ENCODE measurements at places on chromosomes 12 and 14.

DNA sequence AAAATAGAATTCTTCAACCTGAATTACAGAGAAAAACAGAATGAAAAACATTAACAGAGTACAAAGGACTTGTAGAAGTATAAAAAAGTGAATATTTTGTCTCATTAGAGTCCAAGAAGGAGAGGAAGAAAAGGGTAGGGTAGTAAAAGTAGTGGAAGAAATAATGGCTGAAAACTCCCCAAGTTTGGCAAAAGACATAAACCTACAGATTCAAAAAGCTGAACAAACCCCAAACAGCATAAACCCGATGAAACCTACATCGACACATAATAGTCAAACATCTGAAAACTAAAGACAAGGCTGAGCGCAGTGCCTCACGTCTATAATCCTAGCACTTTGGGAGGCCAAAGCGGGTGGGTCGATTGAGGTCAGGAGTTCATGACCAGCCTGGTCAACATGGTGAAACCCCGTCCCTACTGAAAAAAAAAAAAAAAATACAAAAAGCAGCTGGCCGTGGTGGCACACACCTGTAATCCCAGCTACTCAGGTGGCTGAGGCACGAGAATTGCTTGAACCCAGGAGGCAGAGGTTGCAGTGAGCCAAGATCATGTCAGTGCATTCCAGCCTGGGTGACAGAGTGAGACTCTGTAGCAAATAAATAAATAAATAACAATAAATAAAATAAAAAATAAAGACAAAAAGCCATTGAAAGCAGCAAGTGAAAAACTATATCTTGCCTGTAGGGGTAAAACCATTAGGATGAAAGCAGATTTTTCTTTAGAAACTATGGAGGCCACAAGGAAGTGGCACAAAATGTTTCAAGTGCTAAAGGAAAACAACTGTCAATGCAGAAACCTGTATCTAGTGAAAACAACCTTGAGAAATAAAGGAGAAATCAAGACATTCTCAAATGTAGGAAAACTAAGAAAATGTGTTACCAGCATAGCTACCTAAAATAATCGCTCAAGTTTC, 11.4 kb downstream of the TIMM9 start:
- no peak for DNase-seq

DNA sequence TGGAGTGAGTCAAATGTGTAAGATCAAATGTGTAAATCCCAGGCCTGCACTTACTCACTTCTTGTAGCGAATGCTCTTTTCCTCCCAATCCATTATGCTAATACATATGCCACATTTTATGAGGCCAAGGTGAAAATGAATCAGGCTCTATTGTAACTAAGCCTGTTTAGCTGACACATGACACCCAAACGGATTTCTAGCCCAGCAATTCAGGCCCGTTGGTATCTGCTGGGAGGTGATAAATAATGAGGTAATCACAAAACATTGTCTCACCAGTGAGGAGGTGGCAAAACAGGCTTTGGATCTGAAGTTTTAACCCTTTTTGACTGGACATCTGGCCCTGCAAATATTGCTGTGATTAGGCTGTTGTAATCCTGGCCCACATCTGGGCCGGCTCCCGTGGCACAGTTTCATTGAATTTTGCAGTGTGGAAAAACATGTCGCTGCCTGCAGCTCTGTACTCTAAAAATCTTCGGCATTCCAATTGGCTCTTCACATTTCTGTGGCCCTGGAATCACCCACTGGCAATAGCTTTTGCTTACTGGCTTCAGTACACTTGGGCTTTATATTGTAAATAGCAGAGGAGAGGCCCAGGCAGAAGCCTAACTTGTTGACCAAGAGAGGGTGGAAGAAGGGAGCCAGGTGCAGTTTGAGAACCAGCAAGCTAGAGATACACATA, 106.1 kb downstream of the PAX9 start:
- DNase-seq: no peak

DNA sequence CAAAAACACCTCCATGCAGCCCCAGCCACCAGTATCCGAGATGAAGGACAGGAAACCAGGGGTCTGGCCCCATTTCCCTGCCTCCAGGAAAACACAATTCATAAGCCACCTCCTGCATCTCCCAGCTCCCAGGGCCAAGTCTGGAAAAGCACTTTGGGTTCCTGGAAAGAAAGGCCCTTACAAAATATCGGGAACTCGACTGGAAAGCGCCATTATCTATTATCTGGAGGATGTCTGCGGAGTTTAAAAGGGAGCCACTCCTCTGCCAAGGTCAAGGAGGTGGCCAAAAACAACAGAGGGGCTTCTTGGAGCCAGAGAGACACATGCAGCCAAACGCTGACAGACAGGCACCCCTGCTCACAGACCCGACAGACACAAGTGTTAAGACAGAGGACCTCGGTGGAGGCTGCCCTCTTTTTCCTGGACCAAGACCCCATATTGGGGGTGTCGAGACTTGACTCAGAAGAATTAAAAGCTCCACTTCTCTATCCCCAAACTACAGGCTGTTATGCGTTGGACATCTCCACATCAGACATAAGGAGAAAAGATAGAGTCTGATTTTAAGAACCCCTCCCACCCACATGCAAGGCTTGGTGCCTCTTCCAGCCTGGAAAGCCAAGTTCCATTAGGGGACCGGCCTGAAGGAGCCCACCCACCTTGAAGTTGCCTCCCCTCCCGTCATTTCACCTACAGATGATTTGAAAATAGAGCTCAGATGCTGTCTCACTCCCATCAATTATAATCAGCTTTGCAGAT, 9.6 kb downstream of the ACTN1 start:
- DNase-seq: no peak

- no peak for DNase-seq
Measured at GRCh38 chr12:56749359-56749758, 2.8 kb downstream of the PRIM1 start.

Measured in GM03348 (cell line).